ENCODE measurements at places on chromosomes 4 and X.

GRCh38 chr4:99968330-99968729, 18.3 kb upstream of the H2AZ1 start:
- DNase-seq: no peak

GRCh38 chr4:87559090-87559837, 30.1 kb upstream of the SPARCL1 start:
- peak; percentile 4 for DNase-seq

GRCh38 chr4:45438047-45438446, 685.8 kb downstream of the GABRG1 start:
- no peak for DNase-seq

DNA sequence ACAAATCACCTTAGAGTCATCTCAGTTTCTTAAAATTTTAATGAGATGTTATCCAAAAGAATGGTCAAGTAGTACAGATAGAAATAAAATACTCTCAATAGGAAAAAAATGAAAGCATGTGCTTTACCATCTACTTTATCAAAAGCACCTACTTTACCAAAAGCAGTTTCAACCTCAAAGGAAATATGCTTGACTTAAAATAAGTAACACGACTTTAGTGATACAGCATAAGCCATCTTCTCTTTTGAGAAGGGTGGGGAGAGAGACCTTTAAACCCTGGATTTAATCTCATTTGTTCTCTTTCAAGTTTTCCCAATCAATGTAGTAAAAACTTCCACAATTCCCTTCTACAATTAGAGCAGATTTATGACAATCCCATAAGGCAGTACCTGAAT, 26.5 kb downstream of the OTUD4 start:
- no peak for DNase-seq

- DNase-seq: no peak
Observed at GRCh38 chrX:42739741-42740140, 38.2 kb downstream of the PPP1R2C start.
